ENCODE measurements at places on chromosomes 7 and 10. TPM values are rescaled to one million over a fixed set of nuclear protein-coding genes. Genes with fewer than 3 reads are reported as not detected.

PLPP4 gene
- not detected for total RNA-seq

UNCX gene
- total RNA-seq, result not detected

GJD4 gene
- total RNA-seq, result not detected

SFRP4 gene
- total RNA-seq, result 171 TPM

NCF1 gene
- total RNA-seq, result not detected

Data from fibroblast of the aortic adventitia (primary cell).